ENCODE measurements at places on chromosomes 12 and 14.
A peak's percentile ranks its signal among the peaks of the same experiment; 100 is the strongest.

DNA sequence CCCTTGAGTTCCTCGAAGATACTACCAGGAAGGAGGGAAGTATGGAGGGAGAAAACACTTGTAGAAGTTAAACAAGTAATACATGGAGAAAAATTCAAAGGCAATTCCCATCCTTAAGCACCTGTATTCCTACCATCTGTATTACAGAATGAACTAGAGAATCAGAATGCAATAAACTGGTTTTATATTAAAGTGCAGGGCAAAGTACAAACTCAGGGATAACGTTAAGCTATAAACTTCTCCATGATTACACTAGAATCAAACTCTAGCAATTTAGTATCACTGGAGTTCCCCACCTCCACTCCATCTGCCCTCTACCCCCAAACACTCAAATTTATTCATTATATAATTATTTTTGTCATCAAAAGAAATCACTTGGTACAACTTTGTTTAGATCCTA, 13.1 kb downstream of the PAWR start:
- no peak for DNase-seq

- DNase-seq = no peak
Observed at GRCh38 chr12:94025068-94025467, 123.3 kb upstream of the PLXNC1 start.

DNA sequence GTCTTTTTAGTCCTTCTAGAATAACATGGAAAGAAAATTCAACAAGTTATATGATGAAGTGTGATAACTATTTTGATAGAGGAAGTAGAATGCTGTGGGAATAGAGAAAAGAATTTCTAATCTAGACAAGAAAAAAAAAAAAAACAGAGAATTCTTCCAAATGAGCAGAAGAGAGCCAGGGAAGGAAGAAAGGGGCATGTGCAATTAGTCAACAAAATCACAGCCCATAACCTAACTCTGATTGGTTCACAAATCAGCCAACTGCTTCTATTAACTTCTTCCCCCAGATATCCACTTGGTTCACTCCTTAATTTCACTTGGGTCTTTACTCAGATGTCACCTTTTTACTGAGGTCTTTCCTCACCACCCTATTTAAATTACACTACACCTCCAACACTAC, 69.5 kb downstream of the BTG1 start:
- no peak for DNase-seq

- DNase-seq = no peak
Observed at GRCh38 chr14:57209561-57209960, 59.1 kb downstream of the EXOC5 start.

DNA sequence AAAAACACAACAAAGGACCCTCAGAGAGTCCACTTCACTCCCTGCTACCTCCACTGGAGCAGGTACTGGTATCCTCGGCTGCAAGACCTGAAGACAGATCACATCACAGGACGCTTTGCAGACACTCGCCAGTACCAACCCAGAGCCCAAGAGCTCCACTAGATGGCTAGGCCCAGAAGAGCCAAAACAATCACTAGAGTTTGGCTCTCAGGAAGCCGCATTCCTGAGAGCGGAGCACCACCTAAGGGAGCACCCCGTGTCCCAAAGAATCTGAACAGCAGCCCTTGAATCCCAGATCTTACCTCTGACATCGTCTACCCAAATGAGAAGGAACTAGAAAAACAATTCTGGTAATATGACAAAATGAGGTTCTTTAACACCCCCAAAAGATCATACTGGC, 399.8 kb downstream of the RAD51B start:
- DNase-seq = no peak

- DNase-seq = no peak
Observed at GRCh38 chr12:28083840-28084678, 106.2 kb upstream of the CCDC91 start.

DNA sequence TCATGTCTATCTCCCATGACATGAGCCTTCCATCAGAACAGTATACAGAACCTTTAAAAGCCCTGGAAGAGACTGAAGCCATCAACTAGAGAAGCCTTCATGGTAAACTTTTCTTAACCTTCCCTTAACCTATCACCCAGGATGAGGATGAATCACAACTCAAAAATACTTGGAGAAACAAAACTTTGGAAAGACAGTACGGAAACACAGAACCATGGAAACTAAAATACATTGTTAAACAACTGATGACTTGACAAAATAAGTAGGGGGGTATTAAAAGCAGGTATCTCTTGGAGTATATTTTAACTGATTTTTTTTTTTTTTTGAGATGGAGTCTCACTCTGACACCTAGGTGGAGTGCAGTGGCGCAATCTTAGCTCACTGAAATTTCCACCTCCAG, 8.7 kb downstream of the TM7SF3 start:
- no peak for DNase-seq

- DNase-seq = no peak
Observed at GRCh38 chr12:22935501-22935900, 310.5 kb downstream of the ETNK1 start.

- peak; percentile 45 for DNase-seq
Observed at GRCh38 chr12:51827925-51828818, 20.3 kb downstream of the FIGNL2 start.

GRCh38 chr12:104189915-104190555, 25.5 kb upstream of the TXNRD1 start:
- DNase-seq = no peak

- no peak for DNase-seq
Observed at GRCh38 chr14:97687944-97688630, 890.9 kb downstream of the VRK1 start.

- peak; percentile 28 for DNase-seq
Observed at GRCh38 chr14:95620659-95621059, 65.6 kb upstream of the TCL1B start.

GRCh38 chr14:90520326-90520725, 123.5 kb downstream of the CALM1 start:
- no peak for DNase-seq
